ENCODE measurements at places on chromosomes 12 and 14. TPM values are rescaled to one million over a fixed set of nuclear protein-coding genes. Genes with fewer than 3 reads are reported as not detected.

GRCh38 chr12:85779768-85780167 is 56.4 kb downstream of the RASSF9 start:
- no peak overlapping the region for H3K27ac ChIP-seq
- H3K4me3 ChIP-seq, result no peak overlapping the region
- no peaks in the 10 kb centered on the region for H3K36me3 ChIP-seq
- no peak for DNase-seq

- peak; percentile 63 for DNase-seq
- H3K36me3 ChIP-seq, result peaks cover 56% of the 10 kb centered on the region
- H3K4me1 ChIP-seq, result peaks cover 5% of the 10 kb centered on the region
- H3K27me3 ChIP-seq, result no peaks in the 10 kb centered on the region
- no peak overlapping the region for H3K4me3 ChIP-seq
Observed at GRCh38 chr12:112992541-112993398, 14.5 kb downstream of the OAS2 start.

DNA sequence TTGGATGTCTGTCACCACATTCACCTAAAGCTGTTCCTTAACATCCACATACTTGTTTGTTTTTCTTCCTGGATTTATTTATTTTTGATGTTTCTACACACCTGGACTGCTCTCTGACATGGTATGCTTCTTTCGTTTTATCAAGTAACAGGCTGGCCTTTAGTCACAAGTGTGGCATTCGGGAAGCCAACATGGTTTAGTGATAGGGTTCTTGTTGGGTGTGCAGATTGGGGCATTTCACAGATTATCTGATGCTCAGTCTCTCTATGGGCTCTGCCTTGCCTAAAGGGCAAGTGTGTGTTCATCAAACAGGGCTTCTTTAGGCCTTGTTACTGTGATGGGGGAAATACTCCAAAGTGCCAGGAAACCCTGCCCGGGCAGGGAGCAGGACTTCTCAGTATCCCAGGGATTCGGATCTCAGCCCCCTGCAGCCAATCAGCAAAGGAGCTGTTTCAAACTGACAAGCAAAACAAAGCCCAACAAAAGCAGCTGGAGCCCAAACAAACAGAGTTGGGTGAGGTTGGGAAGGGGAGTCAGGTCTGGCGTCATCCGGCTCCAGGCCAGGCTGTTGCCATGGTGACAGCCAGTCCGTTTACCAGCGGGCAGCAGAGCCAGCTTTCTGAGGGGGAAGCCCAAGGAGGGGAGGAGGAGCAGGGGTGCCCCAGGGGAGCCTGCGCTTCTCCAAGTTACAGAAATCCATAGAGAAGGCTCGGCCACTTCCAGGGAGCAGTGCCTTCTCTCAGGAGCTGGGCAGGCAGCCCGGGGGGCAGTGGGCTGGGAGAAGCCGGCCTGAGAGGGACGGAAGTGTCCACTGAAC is 31.9 kb downstream of the FOS start:
- H3K4me3 ChIP-seq, result no peak overlapping the region
- H3K27me3 ChIP-seq, result no peaks in the 10 kb centered on the region
- H3K36me3 ChIP-seq, result no peaks in the 10 kb centered on the region
- H3K27ac ChIP-seq, result no peak overlapping the region

GRCh38 chr12:119139448-119139847 is 39.3 kb upstream of the HSPB8 start:
- no peaks in the 10 kb centered on the region for H3K4me1 ChIP-seq
- no peaks in the 10 kb centered on the region for H3K27me3 ChIP-seq
- H3K27ac ChIP-seq, result no peak overlapping the region
- no peak for DNase-seq
- H3K36me3 ChIP-seq, result no peaks in the 10 kb centered on the region
- no peak overlapping the region for H3K4me3 ChIP-seq

DNA sequence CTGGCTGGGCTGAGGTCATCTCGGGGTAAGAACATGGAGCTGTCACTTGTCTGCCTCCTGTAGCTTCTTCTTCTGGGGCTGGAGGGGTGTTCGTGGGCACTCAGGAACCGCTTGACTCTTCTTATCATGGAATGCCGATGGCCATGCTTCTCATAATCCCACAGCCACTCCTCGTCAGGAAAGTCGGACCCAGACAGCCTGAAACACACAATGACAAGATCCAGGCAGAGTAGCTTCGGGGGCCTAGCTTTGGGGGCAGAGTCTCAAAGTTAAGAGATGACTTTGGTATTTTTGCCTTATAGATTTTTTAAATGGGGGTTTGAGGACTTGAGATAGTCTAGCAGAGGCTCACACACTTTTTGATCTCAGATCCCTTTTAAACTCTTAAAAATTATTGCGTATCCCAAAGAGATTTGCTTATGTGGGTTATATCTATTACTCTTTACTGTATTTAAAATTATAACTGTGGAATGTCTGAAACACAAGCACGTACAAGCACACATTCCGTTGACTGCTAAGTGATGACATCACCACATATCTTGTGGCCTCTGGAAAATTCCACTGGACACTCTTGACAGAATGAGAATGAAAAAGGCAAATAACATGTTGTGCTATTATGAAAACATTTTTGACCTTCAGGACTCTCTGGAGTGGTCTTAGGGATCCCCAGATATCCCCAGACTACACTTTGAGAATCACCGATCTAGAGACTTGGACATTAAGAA is 43.3 kb downstream of the BEST3 start:
- no peak for DNase-seq
- no peak overlapping the region for H3K4me3 ChIP-seq
- no peaks in the 10 kb centered on the region for H3K27me3 ChIP-seq
- no peaks in the 10 kb centered on the region for H3K4me1 ChIP-seq
- H3K27ac ChIP-seq, result no peak overlapping the region

DNA sequence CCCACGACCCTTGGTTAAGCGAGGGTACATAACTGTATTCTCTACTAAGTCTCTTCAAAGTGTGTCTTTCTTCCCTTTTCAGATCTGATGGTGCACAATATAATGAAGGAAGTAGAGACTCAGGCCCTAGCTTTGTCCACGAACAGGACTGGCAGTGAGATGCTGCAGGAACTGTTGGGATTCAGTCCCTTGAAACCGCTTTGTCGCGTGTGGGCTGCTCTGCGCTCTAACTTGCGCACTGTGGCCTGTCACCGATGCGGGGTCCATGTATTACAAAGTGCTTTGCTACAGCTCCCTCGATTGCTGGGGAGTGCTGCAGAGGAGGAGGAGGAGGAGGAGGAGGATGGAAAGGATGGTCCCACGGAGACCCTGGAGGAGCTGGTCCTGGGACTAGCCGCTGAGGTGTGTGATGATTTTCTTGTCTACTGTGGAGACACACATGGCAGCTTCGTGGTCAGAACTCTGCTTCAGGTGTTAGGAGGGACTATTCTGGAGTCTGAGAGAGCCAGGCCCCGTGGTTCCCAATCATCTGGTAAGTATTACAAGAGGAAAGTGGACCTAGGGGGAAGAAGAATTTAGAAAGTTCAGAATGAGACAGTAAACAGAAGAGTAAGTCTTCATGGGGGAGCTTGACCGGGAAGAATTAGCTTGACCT is 803 bp downstream of the NOP9 start:
- H3K36me3 ChIP-seq, result peaks cover 52% of the 10 kb centered on the region
- DNase-seq, result no peak
- H3K27ac ChIP-seq, result peak overlapping the region; percentile 79

GRCh38 chr12:30796313-30796780 is 41.6 kb upstream of the CAPRIN2 start:
- H3K4me1 ChIP-seq, result no peaks in the 10 kb centered on the region
- H3K27ac ChIP-seq, result no peak overlapping the region
- no peaks in the 10 kb centered on the region for H3K36me3 ChIP-seq
- no peak for DNase-seq
- peak overlapping the region; percentile 41 for H3K4me3 ChIP-seq
- H3K27me3 ChIP-seq, result peaks cover 5% of the 10 kb centered on the region

- no peaks in the 10 kb centered on the region for H3K36me3 ChIP-seq
- no peak for DNase-seq
- H3K27me3 ChIP-seq, result peaks cover 36% of the 10 kb centered on the region
- no peak within 1 kb of the TSS for H3K27ac ChIP-seq
- H3K4me1 ChIP-seq, result peaks cover 7% of the 10 kb centered on the region
Observed at GRCh38 chr12:125185740-125186470, 120.7 kb downstream of the AACS start.

DNA sequence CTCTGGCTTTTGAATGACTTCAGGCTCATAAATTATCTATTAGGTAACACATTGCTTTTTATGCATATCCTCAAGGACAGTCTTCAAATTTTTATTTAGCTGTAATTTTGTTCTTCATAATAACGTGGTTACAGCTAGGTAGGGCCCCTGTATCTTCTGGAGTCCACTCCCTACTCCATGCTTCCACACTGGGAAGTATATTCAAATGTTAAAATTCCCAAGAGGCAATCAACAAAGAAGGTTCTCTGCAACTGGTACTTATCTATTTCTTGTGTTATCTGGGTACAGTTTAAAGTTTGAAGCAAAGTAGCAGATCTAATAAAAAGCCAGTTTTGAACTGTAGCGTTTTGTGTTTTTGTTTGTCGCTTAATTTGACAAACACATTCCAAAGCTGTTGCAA is 20.1 kb upstream of the BAZ1A start:
- no peak overlapping the region for H3K27ac ChIP-seq
- H3K4me1 ChIP-seq, result no peaks in the 10 kb centered on the region
- DNase-seq, result no peak
- no peaks in the 10 kb centered on the region for H3K36me3 ChIP-seq
- H3K4me3 ChIP-seq, result no peak overlapping the region
- H3K27me3 ChIP-seq, result no peaks in the 10 kb centered on the region

DNA sequence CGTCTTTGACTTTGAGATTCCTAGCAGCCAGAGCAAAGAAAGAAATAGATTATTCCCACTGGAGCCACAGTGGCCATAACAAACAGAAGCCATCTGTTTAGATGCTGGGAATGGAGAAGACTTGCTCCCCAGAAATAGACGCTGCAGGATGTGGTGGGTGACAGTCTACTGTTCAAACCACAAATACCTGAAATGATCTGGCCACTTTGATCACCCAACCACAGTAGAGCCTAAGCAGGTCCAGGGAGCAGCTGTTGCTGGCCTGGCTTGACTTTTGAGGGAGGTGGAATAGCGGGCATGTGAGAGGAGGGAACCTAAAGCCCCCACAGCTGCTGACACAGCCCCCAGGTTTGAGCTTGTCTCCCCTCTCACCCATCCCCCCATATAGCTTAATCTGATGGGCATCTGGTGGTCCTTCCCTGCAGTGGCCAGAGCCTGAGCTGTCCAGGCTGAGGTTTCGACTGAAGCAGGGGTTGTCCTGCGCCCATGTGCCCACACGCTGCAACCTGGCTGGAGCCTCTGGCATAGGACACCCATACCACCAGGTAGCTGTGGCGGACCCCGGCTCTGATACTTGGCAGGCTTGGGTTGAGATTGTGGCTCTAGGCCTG is 38.7 kb downstream of the SH2B3 start:
- peak overlapping the region; percentile 40 for H3K27ac ChIP-seq
- peak overlapping the region; percentile 26 for H3K4me3 ChIP-seq
- H3K36me3 ChIP-seq, result peaks cover 25% of the 10 kb centered on the region
- peaks cover 61% of the 10 kb centered on the region for H3K4me1 ChIP-seq

DNA sequence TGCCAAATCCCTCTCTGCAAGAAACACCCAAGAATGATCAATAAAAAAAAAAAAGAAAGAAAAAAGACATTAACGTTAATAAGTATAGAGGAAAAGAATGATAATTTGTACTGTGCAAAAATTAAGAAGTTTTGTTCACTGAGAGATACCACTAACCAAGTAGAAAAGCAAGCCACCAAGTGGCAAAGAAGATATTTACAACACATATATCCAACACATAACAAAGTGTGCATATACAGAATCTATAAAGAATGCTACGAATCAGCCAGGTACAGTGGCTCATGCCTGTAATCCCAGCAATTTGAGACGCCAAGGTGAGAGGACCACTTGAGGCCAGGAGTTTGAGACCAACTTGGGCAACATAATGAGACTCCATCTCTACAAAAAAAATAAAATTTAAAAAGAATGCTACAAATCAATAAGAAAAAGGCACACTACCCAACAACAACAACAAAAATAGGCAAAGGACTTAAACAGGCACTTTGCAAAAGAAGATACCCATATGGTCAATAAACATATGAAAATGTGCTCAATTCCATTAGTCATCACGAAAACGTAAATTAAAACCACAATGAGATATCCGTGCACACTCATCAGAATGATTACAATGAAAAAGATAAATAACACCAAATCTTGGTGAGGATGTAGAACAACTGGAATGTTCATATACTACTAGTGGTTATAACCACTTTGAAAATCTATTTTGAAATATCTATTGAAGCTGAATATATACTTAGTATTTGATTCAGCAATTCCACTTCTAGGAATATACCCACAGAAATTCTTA is 19.8 kb downstream of the GALNT4 start:
- DNase-seq, result no peak
- no peak overlapping the region for H3K4me3 ChIP-seq
- H3K4me1 ChIP-seq, result no peaks in the 10 kb centered on the region
- H3K36me3 ChIP-seq, result no peaks in the 10 kb centered on the region
- no peaks in the 10 kb centered on the region for H3K27me3 ChIP-seq
- no peak overlapping the region for H3K27ac ChIP-seq

- H3K36me3 ChIP-seq, result no peaks in the 10 kb centered on the region
- peak overlapping the region; percentile 54 for H3K4me3 ChIP-seq
- H3K27me3 ChIP-seq, result no peaks in the 10 kb centered on the region
Observed at GRCh38 chr12:92505254-92506231, 197.2 kb upstream of the PLEKHG7 start.

DNA sequence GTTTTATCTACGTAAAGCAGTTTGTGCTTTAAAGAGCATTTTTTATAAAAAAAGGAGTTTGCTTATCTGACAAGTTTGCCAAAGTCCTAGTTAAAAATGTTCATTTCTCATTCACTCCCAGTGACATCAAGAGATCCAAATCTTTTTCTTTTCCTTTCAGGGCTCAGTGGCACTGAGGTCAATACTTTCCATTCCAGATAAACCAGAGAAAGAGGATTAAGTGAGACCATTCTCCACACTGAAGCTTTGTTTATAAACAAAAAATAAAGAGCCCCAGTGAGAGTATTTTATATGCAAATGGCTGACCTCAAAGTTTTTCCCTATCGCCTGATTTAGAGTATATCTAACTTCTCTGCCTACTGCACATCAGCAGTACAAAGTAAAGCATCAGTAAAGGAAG is 199.8 kb downstream of the ALG10B start:
- no peaks in the 10 kb centered on the region for H3K36me3 ChIP-seq
- H3K4me1 ChIP-seq, result no peaks in the 10 kb centered on the region
- no peak overlapping the region for H3K27ac ChIP-seq
- no peak for DNase-seq
- no peak overlapping the region for H3K4me3 ChIP-seq

GRCh38 chr14:77979171-77979570 is 179.3 kb downstream of the ADCK1 start:
- no peaks in the 10 kb centered on the region for H3K4me1 ChIP-seq
- no peak for DNase-seq
- H3K4me3 ChIP-seq, result no peak overlapping the region
- no peaks in the 10 kb centered on the region for H3K36me3 ChIP-seq
- H3K27ac ChIP-seq, result no peak overlapping the region

GRCh38 chr14:75751296-75751695 is 90.2 kb downstream of the TTLL5 start:
- H3K27ac ChIP-seq, result no peak overlapping the region
- H3K36me3 ChIP-seq, result no peaks in the 10 kb centered on the region
- no peaks in the 10 kb centered on the region for H3K27me3 ChIP-seq
- H3K4me3 ChIP-seq, result no peak overlapping the region
- no peak for DNase-seq

GRCh38 chr12:51863933-51864832 is 15.7 kb upstream of the FIGNL2 start:
- H3K27ac ChIP-seq, result no peak overlapping the region
- H3K4me1 ChIP-seq, result peaks cover 8% of the 10 kb centered on the region
- H3K27me3 ChIP-seq, result peaks cover 42% of the 10 kb centered on the region
- H3K4me3 ChIP-seq, result peak overlapping the region; percentile 45
- DNase-seq, result no peak

GRCh38 chr14:57725399-57726077 is 140.4 kb downstream of the SLC35F4 start:
- H3K4me3 ChIP-seq, result no peak overlapping the region
- no peaks in the 10 kb centered on the region for H3K36me3 ChIP-seq
- no peak overlapping the region for H3K27ac ChIP-seq
- H3K4me1 ChIP-seq, result no peaks in the 10 kb centered on the region
- no peaks in the 10 kb centered on the region for H3K27me3 ChIP-seq
- no peak for DNase-seq

The SRRM4 gene
- total RNA-seq, result not detected

The TSPAN9 gene
- 0.79 TPM for total RNA-seq

All from CD8-positive, alpha-beta memory T cell (primary cell).